ENCODE measurements at places on chromosomes 7 and 10. TPM values are rescaled to one million over a fixed set of nuclear protein-coding genes. Genes with fewer than 3 reads are reported as not detected.

VWDE gene
- total RNA-seq = under 0.01 TPM

NEUROG3 gene
- total RNA-seq = not detected

CXCL12 gene
- 17.4 TPM for total RNA-seq

LLCFC1 gene
- not detected for total RNA-seq

GPR26 gene
- total RNA-seq = not detected

AHR gene
- total RNA-seq = 82.4 TPM
